ENCODE measurements at places on chromosomes 3 and 15.

GRCh38 chr3:189490749-189491148 is 140.4 kb upstream of the TP63 start:
- no peak for DNase-seq

DNA sequence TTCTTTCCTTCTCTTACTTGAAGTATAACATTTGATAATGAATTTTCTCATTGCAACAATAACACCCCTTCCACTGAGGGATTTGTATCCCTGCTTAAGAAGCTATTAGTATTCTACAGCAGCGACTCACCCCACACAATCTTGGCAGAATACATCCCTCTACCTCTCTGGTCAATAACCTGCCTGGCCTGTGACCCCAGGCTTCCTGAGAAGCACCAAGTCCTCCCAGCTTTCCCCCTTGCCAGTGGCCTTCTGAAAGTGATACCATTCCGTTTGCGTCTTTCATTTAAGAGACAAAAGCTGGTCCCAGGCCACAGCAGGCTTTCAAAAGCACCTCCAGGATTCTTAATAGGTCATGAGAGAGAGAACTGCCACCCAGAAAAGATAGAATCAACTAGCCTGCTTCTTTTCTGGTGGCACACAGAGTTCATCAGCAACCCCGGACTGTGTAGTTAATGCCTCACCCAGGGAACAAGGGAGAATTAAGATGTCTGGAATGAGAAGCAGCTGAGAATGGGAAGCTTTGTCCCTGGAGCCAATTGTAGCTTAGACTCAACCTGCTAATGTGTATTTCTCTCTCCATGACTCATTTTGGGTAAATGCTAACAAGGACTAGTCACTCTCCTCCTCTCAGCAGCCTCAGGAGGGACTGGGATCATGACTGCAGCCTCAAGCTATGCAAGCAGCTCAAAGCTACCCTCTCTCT is 101.0 kb upstream of the CPNE4 start:
- no peak for DNase-seq

DNA sequence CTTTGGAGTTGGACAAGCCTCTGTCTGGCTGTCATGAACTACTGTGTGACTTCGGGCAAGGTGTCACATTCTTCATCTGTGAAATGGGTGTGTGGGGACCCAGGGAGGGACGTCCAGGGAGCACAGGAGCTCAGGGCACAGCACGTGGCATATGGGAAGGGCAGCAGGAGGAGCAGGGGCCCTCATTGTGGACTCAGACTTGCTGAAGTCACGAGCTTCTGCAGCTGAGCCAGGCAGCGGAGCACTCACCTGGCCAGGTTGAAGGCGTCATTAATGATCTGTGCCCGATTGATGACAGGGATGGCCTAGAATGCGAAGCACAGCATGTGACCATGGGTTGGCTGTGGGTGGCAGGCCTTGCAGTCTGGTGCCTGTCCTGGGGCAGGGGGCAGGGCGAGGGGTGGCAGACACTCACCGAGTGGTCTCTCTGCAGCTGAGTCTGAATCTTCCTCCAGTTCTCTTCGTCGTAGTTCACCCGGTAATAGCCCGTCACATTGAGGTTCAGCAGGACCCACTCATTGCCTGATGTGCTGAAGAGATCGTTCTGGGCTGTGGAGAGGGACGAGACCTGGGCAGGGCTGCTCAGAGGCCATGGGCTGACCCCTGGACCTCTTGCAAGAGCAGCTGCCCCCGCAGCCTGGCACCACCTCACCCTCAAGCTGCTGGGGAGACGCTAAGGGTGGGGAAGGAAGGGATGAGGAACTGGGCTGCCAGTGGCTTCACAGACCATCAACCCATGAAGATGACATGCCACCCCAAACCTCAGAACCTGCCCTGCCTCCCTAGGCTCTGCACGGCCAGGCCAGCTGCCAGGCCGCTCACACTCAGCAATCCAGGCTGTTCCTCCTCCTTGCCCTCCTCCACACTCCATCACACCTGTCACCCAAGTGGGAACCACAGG is 15.4 kb downstream of the ANPEP start:
- no peak for DNase-seq

DNA sequence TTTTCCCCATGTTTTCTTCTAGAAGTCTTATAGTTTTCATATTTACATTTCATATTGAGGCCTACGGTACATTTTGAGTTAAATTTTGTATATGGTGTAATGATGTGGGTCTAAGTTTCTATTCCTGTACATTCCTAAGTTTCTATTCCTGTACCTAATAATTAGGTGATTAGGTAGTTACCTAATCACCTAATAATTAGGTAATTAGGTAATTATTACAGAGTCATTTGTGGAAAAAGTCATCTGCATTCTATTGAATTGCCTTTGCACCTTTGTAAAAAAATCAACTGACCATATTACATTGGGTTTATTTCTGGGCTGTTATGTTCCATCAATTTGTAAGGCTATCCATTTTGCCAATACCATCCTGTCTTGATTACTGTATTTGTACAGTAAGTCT is 37.1 kb downstream of the MAP4 start:
- DNase-seq, result no peak

DNA sequence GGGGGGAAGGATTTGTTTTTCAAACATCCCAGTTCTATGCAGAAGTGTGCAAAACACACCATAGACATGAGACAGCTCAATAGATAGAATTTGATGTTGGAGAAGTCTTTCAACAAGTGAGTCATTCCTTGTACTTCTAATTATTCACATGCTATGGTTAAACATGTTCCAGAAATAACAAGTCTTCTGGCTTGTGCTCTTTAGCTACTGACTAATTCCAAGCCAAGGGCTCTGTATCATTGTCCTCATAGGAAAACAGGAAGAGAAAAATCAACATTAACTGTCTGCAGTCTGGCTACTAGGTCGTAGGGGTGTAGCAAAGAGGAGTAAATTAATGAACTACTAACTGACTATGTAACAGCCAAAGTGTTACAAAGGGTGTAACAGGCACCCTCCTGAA is 25.8 kb downstream of the LDHAL6B start:
- DNase-seq, result no peak

GRCh38 chr3:98980915-98981596 is 79.6 kb upstream of the DCBLD2 start:
- DNase-seq, result no peak

GRCh38 chr15:57201578-57201977 is 174.7 kb upstream of the CGNL1 start:
- DNase-seq, result no peak

DNA sequence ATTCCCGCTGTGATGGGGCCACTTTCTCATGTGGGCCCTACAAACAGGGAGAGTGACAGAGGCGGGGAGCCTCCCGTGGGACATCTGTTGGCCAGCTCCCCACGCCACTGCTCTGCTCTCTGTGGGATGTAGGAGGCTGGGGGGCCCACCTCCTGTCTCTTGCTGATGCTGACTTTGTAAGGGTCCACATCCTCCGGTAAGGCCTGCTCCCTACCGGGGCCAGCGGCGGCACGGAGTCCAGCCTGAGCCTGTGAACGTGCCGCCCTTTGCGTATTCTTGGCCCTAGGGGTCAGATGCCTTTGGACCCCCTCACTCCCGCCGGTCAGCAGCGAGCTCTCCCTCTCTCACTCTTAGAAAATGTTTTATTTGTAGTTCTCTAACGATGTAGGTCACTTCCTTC is 153.2 kb downstream of the LRRC28 start:
- DNase-seq, result no peak

GRCh38 chr15:59174835-59175831 is 31.5 kb upstream of the LDHAL6B start:
- peak; percentile 35 for DNase-seq

GRCh38 chr3:51982352-51982837 is 940 bp upstream of the ACY1 start:
- DNase-seq, result no peak

DNA sequence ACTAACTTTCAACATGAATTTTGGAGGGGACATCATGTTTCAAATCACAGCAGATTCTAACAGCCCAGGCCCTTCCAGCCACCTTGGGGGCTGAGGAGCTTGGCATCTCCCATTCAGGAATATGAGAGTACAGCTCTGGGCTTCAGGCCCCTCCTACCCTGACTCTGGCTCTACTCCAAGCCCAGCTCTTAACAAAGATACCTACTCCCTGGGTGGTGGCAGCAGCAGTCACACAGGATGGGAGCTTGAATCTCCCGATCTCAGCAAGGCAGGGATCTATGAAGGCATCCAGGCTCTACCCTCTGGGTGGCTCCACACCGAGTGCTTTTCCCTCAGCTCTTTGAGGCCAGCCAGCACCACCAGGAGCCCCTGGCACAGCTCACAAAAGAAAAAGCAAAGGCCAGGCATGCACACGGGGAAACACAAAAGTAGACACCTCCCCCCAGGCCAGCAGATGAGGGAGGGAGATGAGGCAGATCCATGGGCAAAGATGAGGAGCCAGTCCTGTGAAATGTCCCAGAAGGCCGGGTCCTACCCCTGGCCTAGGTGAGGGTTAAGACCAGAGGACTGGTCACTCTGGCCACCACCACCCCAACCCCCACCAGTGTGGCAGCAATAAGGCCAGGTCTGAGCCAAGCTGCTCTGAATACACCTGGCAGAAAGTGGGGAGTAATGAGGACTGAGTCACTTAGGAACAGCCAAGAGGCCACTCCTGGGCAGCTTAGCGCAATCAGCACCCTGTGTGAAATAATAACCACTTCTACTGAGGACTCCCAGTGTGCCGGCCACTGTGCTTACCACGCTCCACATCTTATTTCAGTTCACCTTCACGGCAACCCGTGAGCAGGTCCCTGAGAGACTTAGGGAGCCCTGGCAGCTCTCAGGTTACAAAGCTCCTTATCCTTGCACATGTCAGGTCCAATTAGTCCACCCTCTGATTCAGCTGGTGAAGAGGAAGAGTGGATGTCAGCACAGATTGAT is 24.3 kb downstream of the PLA2G4F start:
- DNase-seq, result no peak

DNA sequence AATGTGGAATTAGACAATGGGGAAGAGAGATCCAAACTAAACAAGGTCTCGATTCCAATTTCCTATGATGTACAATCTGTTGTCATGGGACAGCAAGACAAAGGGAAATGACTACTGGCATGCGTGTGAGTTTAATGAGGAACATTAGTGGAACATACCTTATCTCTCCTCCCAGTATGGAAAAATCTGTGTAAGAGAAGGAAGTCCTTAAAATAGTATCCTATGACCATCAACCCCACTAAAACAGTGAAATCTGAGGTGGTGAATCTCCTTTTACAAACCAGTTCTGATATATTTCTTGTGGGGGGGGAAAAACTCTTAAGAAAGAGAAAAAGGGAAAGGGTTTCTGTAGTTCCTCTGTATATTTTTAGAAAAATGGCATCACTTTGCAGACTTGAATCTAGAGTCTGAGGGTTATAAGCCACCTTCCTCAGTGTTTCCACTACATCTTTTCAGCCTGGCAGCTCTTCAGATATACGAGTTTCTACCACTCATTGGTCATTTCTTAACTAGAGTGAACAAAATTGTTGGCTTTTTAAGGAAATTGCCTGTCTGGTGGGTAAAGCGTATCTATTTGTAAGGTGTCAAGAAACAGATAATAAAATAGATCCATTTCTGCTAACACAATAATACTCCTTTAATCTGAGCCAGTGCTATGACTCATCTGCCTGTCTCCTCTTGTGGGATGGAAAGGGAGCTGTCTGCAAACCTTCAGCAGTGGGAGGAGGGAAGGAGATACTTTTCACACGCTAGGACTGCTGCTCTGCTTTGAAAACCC is 3.0 kb upstream of the TNFAIP8L3 start:
- no peak for DNase-seq

GRCh38 chr15:67064607-67065530 is 533 bp upstream of the SMAD3 start:
- DNase-seq, result peak; percentile 63

- no peak for DNase-seq
Measured at GRCh38 chr3:197258168-197258755, 40.1 kb downstream of the DLG1 start.

DNA sequence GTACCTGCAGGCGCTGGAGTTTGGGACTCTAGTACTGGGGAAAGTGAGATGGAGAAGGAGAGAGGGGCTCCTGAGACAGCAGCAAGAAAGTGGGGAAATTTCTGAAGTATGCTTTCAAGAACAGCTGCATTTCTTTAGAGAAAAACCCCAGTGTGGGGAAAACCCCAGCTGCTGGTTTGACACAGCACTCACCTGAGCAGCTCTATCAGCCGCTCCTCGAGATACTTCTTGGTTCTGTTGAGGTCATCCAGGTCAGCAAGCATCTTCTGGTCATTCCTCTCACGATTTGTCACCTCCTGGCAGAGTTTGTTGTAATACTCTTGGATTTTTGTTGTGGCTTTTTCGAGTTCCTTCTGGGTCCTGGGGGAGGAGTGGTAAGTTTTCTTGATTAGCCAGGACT is 18.8 kb downstream of the CXCR6 start:
- DNase-seq, result no peak

DNA sequence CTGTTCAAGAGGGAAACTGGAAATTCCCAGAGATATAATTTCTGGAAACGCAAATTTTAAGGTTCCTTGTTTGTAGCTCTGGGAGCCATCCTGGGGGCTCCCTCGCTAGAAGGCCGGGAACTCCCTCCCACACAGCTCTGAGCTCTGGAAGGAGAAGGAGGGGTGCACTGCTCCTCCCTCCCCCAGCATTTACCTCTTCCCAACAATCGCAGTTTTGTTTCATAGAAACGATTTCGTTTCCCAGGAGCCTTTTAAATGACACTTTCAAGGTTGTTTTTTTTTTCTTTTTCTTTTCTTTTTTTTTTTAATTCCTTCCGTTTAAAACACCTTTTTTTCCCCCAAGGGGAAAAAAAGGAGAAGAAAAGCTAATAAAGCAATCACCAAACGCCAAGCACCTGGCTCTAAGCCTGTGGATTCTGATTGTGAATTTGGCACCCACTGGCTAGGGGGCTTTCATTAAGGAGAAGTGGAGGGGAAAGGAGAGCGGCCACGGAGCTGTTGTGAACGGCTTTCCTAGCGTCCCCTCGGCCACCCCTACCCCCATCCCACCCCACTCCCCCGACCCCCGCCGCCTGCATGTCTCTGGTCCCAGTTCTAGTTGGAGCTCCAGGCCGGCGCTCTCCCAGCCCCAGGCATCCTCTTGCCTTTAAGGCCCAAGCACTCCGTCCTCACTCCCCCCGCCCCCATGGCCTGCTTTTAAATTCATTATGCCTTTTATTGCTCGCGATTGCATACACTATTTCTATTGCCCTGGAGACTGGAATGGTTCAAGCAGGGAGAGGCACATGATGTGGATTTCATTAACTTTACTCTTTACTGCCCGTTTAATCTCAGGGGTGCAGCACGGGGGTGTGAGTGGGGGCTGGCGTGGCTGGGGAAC is 13.6 kb upstream of the CCDC33 start:
- DNase-seq, result no peak

GRCh38 chr3:179266701-179267211 is 15.8 kb upstream of the KCNMB3 start:
- peak; percentile 24 for DNase-seq

DNA sequence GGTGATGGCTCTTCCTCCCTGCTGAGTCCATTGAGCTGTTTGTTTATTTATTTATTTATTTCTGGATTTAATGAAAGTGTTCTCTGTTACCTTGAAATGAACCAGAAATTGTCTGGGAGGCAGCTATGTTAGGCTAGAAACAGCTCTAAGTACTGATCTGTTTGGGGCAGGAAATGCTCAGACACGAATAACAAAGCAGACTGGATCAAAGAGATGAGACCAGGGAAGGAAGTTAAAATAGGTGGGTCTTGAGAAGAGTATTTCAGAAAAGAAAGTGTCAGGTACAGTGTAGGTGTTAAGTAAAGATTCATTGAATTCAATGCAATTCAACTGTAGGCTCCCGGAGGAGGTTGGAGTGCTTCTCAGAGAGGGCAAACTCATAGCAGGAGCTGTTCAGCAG is 173.3 kb downstream of the IL20RB start:
- DNase-seq, result no peak

- no peak for DNase-seq
Measured at GRCh38 chr15:76991741-76992645, 2.9 kb upstream of the PSTPIP1 start.

- DNase-seq, result no peak
Measured at GRCh38 chr3:65020281-65021160, 332.7 kb upstream of the ADAMTS9 start.

Measured in left ventricle myocardium inferior (tissue), 1 donor.